ENCODE measurements at places on chromosomes 5 and 9.

DNA sequence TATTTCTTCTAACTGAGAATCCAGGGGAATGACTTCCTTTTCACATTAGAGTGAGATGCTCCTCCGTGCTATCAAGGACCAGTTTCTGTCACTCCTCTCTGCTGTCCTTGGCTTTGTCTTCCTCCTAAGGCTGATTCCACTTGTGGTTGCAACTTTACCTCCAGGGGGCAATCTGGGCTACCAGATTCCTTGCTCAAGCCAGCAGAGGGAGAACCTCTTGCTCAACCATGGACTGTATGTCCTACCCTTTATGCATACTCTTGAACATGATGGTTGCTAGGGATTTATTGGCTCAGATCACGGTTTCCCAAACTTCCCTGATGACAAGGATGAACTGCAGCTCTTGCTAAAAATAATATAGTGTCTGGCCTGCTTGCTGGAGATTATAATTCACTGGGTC is 24.0 kb downstream of the NNT start:
- DNase-seq, result peak; percentile 16

- DNase-seq, result peak; percentile 31
Measured at GRCh38 chr9:34990908-34991606, 1.5 kb downstream of the DNAJB5 start.

- no peak for DNase-seq
Measured at GRCh38 chr5:172891716-172892421, 57.8 kb downstream of the ERGIC1 start.

- DNase-seq, result no peak
Measured at GRCh38 chr5:40430101-40430710, 249.5 kb upstream of the PTGER4 start.

GRCh38 chr5:134451936-134452505 is 40.3 kb upstream of the CDKN2AIPNL start:
- DNase-seq, result no peak

Measured in B cell (primary cell).